ENCODE measurements at places on chromosomes 16 and 17.

- no peak for DNase-seq
Measured at GRCh38 chr16:89945654-89946053, 2.9 kb upstream of the DEF8 start.

DNA sequence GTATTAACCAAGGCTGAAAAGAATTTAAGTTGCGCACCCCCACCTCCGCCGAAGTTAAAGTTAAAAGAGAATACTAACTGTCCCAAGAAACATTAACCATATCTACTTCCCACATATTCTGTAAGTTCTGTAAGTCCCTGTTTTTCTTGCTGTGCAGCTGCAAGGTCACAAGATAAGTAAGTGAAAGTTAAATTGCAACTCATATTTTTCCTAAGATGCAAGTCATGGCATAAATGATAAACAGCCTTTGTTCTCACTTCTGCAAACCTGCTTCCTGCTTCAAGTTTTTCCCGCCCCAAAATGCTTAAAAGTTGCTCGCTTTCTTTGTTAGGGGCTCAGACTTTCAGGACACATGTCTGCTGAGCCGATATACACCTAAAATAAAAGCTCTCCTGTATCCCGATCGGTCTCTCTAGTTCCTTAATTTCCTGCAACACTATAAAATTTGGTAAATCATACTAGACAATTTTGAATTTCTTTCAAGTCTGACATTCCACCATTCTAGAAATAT, 32.6 kb upstream of the ABCA9 start:
- DNase-seq = no peak

GRCh38 chr16:74667255-74667700, 601 bp upstream of the RFWD3 start:
- peak; percentile 18 for DNase-seq

DNA sequence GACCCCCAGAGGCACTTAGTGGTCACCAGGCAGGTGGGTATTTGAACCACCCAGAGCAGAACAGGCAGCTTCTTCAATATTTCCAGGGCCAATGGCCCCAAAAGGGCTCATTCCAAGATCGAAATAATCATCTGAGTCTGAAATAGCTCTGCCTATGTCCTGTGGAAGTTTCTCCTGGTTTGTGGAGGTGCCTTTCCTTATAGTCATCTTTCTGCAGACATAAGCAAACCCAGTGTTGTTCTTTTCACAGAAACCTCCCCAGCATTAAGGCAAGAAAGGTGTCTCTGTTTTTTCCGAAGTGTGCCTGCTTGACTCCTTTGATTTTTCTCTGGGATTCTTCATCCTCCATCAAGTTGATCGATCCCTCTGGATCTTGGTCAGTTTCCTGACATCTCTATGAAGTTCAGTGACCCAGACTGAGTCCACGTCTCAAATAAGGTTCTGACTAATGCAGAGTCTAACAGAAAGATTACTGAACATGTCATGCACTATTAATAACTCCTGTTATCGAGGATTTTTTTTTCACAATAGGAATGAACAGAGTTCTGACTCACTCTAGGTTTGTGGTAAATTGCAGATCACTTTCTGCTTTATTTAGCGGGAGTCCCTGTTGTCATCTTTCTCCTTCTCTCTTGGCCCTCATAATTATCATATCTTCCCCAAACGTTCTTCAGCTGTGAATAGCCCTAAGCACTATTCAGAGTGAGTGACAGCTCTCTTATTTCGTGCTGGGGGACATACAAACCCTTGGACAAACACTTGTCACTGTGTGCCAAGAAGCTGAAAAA, 1.5 kb downstream of the LRRC3C start:
- DNase-seq = no peak

- DNase-seq = no peak
Measured at GRCh38 chr17:78888941-78889518, 14.0 kb downstream of the CEP295NL start.

DNA sequence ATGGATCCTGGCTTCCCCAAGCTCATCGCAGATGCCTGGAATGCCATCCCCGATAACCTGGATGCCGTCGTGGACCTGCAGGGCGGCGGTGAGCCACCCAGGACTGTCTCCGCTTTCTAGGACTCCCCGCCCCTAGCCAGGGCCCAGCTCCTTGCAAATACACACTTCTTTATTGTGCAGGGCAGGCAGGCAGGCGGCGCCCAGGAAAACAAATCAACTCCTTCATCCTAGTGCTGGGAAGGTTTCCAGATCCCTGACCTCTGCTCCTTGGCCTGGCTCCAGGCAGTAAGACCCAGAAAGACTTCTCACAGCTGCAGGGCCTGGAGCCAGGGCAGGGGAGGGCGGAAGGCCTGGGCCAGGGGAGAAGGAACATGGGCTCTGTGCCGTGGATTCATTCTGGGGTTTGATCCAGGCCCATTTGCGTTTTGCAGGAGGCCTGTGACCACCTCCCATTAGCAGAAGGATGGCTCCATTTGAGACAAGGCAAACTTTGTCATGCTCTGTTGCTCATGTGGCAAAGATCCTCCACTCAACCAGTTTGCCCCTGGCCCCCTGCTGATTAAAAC, 6.0 kb upstream of the LPCAT2 start:
- peak; percentile 93 for DNase-seq

GRCh38 chr17:491086-492021, 138.7 kb upstream of the RPH3AL start:
- DNase-seq = peak; percentile 37

GRCh38 chr16:12752159-12752558, 51.5 kb downstream of the CPPED1 start:
- DNase-seq = no peak

DNA sequence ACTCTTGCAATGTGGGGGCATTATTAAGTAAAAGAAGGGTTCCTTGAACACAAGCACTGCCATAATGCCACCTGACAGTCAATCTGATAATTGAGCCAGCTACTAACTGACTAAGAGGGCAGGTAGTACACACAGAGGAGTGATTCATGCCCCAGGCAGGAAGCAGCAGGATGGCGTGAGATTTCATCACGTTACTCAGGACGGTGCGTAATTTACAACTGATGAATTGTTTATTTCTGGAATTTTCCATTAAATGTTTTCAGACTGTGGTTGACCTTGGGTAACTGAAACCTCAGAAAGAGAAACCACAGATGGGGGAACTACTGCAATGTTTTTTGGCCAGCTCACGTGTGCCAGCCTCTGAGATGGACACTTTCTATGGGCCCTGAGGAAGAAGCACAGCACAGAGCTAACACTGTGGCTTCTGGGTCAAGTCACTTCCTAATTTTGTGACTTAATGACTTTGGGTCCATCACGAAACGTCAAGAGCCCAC, 46.7 kb downstream of the C17orf67 start:
- peak; percentile 31 for DNase-seq

DNA sequence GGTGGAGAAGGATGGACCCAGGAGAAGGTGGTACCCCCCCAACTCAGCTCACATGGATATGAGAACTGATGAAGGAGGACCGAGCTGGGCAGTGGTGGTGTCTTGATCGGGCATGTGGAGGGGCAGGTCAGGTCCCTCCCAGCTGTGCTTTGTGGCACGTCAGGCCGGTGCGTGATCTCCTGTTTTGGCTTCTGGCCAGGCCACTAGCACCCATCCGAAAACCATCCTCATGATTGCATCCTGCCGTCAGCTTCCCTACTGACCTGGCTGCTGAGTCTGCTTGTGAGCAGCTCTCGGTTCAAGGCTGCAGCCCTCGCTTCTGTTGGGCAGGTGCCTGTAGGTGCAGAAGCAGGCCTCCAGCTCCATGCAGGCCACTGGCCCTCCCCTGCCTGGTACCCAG, 53.1 kb downstream of the PLD6 start:
- DNase-seq = no peak

GRCh38 chr17:8975091-8975725, 9.7 kb upstream of the PIK3R5 start:
- no peak for DNase-seq

DNA sequence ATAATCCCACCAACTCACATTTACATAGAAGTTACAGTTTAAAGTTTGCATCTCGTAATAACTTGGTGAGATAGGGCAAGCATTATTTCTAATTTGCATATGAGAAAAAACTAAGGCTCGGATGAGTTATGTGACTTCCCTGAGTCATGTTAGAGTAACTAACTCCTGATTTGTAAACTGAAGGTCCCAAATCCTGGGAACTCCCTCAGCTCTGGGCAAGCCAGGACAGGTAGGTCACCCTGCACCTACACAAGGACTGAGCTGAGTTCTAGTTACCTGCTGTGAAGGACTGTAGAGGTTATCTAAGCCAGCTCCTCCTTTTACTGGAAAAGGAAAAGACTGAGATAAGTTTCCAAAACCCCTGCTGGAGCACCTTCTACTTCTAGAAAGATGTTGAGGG, 92.1 kb upstream of the HLF start:
- no peak for DNase-seq

GRCh38 chr17:30819971-30820705, 4.4 kb downstream of the CRLF3 start:
- DNase-seq = no peak

GRCh38 chr17:37447641-37448040, 41.0 kb downstream of the TADA2A start:
- DNase-seq = no peak

DNA sequence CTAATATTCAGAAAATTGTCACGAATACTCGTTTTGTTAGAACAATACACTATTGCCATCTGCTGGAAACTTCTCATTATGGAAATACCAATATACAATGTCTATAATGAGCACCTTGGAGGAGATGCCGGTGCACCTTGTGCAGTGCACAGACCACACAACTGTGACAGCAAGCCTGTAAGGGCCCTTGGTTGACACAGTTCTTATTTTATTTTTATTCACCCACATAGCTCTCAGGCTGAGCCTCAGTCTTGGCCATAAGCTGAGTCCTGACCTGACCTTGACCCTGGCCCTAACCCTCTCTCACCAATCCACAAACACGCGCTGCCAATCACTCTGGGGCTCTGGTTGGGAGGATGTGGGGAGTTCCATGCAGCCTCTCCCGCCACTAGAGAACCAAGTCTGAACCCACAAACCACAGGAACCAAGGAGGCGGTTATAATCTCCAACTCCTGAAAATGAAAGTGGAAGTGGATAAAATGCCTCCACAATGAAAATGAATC, 7.6 kb downstream of the AIPL1 start:
- no peak for DNase-seq

DNA sequence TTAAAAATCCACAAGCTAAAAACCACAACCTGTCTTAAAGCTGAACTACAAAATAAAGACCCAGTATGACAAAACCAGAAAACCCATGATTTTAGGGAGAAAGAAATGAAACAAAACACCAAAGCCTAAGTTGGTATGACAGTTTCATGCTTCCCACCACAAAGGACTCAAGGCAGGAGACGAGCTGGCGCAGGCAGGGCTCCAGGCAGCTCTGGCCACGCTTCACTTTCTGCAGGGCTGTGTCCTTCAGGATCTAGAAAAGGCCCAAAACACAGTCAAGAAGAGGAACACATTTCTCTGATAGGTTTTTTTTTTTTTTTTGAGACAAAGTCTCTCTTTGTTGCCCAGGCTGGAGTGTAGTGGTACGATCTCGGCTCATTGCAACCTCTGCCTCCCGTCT, 75.3 kb downstream of the WDR59 start:
- DNase-seq = no peak

DNA sequence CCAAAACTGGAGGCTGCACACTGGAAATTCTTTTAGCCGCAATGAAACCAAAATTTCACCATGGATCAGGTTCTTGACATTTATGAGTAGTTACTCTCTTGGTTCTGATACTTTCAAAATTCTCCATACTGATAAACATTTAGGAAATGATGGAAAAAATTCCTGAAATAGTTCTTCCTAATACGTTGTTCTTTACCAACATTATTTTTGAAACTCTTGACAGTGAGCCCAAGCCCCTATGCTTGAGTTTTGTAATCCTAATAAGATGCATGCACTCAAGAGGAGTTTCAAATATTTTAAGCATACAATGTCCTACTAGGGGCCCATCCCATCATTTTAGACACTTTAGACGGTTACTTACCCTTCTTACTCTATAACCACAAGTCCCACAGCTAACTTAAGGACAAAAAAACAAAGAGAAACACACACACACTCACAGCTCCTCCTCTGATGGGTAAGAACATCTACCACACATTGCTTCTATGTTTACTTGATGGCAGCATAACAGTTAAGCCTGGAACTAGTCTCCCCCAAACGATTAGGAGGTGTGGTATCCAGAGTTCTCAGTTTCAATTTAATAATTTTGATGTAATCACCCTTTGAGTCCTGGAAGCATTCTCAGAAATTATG, 3.7 kb downstream of the VEZF1 start:
- no peak for DNase-seq

DNA sequence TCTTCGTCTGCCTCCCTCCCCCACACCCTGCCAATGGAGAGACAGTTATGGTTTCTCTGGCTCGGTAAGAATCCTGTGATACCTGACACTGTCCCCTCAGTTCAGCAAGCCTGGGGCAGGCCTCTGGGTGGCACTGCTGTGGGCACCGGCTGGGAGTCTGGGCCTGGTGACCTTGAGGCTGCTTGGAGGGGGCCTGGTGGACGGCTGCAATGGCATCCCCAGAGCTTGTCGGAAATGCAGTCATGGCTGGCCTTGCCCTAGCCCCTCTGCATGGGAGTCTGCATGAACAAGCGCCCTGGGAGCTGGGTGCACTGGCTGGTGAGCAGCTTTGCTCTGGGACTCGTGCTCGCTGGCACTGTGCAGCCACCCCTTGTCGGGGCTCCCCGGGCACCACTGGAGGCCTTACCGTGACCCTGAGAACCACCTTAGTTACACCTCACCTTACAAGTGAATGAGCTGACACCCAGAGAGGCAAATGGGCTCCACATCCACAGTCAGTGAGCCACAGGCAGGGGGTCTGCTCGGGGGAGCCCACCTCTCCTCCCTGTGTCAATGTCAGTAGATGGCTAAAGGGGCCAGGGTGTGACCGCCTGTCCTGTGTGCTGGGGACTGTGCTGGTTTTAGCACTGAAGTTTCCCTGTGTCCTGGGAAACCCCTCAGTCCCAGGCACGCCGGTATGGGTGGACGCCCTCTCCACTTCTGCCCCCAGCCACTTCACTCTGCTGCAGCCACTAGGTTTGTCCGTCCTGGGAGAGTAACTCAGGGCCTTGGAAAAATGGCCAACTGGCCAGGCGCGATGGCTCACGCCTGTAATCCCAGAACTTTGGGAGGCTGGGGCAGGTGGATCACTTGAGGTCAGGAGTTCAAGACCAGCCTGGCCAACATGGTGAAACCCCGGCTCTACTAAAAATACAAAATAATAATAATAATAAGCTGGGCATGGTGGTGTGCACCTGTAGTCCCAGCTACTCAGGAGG, 1.4 kb downstream of the LGALS3BP start:
- DNase-seq = no peak

- DNase-seq = no peak
Measured at GRCh38 chr17:37754363-37754762, 9.5 kb upstream of the HNF1B start.

DNA sequence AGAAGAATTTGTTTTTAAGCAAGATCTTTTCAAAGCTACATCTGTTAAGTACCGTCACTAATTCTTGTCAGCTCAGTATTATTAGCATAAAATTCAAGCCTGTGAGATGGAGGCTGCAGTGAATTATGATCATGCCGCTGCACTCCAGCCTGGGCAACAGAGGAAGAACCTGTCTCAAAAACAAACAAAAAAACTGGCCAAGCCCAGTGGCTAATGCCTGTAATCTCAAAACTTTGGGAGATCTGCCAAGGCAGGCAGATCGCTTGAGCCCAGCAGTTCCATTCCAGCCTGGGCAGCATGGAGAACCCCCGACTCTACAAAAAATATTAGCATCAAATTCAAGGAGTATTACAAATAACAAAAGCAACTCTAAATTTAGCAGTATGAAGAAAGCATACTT, 88.0 kb downstream of the STXBP4 start:
- DNase-seq = peak; percentile 11

- DNase-seq = peak; percentile 20
Measured at GRCh38 chr16:58243528-58244004, 45.7 kb upstream of the CSNK2A2 start.
